ELF-1 (cell line): ENCODE measurements at places on chromosomes 13 and 19.

DNA sequence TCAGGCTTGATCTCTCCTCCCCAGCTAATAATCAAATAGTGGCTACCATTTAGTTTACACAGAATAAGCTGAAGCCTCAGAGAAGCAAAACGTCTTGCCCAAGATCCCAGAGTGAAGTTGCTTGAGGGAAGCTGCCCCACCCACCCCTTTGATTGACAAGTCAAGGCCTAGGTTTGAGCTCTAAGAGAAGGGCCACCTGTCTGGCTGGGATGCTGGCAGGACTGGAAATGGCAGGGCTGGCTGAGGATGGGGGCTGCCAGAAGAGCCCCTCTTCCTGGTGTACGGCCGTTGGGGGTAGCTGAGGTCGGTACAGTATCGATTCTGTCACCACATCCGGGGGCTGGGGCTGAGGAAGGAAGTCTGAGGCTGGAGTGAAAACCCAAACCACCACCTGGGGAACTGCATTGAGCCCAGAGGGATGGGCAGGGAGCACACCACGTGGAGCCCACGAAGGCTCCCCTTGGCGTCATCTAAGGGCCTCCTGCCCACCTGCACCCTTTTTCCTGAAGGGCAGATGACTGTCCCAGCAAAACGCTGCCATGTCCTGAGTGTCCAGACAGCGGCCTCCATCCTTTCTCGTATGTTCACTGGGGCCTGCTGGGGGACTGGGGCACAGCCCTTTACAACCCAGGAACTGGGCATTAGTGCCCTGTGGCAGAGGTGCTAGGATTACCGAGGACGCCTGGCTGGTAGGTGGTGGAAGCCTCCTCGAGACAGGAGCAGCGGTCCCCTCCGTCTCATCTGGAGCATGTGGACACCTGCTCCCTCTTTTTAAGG lies 1.4 kb upstream of the PRKD2 start:
- DNase-seq = no peak

GRCh38 chr19:7421941-7422744 lies 66.7 kb downstream of the PEX11G start:
- DNase-seq = peak; percentile 59

- DNase-seq = no peak
Observed at GRCh38 chr13:22562116-22562515, 618.7 kb upstream of the SGCG start.

GRCh38 chr19:40519352-40520322 lies 52.8 kb downstream of the SPTBN4 start:
- DNase-seq = peak; percentile 78

GRCh38 chr13:98992355-98992754 lies 14.5 kb upstream of the DOCK9 start:
- no peak for DNase-seq

- DNase-seq = no peak
Observed at GRCh38 chr19:14115756-14116155, 1.8 kb downstream of the PRKACA start.

DNA sequence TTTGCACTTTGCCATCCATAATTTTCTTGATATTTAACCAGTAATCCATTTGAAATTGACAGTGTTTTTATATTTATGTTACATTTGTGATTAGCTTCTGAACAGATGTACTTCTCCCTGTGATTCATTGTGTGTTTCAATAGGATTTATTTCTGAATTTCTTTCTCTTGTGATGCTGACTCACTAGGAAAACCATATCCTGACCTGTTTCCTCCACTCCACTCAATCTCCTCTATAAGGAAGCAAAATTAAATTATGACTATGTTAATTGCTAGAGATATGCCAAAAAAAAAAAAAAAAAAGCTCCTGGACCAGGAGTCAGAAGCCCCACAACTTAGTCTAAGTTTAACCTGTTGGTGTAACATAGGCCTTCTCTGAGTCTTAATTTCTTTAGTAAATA lies 614.6 kb upstream of the SPRY2 start:
- no peak for DNase-seq

DNA sequence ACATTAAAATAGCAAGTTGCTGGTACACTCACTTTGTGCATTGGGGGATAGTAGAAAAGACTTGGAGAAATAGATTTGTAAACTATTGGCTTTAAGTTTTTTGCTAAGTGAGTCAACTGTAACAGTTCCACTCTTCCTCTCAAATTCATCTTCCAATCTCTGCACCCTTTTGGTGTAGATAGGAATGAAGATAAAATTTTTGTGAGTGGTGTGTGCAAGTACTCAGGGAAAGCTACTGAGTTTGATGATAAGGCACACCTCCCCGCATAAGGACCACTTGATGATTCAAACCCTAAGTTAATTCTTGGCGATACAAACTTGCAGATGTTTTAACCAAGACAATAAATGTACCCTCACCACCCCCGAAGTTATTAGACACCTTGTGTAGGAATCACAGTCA lies 168.3 kb upstream of the SLITRK1 start:
- no peak for DNase-seq

- DNase-seq = peak; percentile 94
Observed at GRCh38 chr19:4327252-4327876, 11.3 kb downstream of the STAP2 start.

DNA sequence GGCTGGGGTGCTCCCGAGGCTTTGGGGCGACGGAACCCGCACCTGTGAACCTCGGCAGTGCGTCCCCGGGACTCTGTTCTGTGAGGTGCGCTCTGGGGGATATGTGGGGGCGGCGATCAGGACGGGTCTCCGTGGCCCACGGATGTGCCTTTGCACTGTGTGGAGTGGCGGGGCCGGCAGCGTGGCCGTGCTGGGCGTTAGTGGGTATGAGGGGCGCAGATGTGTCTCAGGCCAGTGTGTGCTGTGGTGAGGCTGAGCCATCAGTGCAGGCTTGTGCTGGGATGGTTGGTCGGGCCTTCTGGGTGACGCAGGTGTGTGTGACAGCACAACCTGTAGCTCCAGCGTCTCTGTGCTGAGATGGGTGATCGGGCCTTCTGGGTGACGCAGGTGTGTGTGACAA lies 16.9 kb downstream of the ZNF331 start:
- DNase-seq = no peak

DNA sequence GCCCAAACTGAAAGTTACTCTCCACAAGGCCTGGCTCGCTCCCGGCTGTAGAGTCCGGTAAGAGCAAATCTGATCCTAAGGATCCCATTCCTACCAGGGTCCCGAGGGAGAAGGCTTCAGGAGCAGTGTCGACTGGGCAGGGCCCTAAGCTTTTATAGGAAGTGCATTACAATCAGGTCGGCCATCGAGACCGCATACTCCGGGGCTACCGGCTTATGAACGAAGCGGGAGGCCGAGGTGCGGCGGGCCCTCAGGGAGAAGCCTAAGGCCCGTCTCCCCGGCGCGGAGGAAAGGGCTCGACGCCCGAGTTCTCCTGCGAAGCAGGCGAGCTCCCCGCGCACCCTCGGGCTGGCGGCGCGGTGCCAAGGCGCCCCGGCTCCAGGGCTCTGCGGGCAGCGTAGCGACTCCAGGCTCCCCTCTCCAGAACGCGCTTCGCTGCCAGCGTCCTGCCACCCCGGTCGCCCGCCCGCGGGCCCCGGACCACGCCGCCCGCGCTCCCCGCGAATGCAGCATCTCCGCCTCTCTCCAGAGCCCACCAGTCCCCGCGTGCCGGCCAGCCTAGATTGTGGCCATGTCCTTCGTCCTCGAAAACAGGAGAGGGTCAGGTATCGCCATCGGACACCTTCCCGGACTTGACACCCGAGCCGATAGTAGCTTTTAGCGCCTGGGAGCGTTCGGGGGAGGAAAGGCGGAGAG lies 1.4 kb downstream of the EFNB2 start:
- DNase-seq = peak; percentile 65

GRCh38 chr13:19592657-19593180 lies 31.4 kb upstream of the TPTE2 start:
- no peak for DNase-seq

GRCh38 chr13:51759240-51759639 lies 44.7 kb downstream of the DHRS12 start:
- DNase-seq = no peak

DNA sequence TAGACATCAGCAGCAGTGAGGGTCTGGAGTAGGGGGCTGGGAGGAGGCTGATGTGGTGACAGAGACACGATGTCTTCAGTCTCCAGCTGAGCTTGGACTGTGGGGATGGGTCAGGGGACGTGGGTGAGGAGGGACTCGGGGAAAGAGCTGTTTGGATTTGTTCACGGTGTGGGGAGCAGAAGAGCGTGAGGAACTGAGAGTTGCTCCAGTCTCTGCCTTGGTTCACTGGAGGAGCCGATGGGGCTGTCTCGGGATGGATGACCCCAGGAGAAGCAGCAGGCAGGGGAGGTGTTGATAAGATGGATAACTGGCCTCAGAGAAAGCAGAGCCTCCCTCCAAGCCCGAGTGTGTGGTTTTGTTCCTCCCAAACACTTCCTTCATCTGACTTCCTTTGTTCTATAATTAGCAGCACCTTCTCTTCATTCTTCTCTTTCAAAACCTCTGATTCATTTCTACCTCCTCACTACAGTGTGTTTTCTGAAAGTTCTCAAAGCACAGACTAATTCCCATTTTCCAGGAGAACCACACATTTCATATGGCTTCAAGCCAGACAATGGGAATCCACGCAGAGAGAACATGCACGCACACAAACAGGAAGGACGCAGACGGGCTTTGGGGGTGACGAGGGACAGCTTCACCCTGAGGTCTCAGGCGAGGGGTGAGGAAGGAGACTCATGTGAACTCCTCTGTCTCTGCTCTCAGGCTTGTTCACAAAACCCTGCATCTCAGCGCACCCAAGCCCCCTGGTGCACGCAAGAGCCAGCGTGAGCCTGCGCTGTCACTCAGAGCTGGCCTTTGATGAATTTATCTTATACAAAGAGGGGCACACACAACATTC lies 18.6 kb downstream of the LAIR2 start:
- no peak for DNase-seq

- no peak for DNase-seq
Observed at GRCh38 chr19:32813862-32814425, 55.6 kb downstream of the SLC7A9 start.

- DNase-seq = no peak
Observed at GRCh38 chr13:55869648-55870047, 1271.1 kb upstream of the PRR20A start.

- DNase-seq = no peak
Observed at GRCh38 chr13:28527629-28528028, 32.7 kb upstream of the FLT1 start.

DNA sequence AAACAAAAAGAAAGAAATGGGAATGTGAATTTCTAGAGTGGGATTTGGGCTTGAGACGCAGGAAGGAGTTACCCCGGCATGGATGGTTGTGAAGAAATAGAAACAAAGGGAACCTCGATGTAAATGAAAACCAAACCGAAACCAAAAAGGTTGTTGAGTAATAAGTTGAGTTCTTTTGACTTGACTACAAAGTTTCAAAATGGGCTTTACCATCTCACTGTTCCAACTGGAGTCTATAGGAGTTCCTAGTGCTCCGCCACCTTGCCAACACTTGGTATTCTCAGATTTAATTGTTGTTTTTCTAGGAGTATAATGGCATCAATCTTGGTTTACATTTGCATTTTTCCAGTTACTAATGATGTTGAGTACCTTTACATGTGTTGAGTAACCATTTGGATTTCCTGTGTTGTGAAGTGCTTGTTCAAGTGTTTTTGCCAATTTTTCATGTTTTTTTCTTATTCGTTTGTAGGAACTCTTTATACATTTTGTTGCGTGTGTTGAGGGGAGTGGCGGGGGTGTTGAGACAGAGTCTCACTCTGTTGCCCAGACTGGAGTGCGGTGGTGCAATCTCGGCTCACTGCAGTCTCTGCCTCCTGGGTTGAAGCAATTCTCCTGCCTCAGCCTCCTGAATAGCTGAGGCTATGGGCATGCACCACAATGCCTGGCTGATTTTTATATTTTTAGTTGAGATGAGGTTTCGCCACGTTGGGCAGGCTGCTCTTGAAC lies 9.2 kb downstream of the UBE2S start:
- DNase-seq = no peak

- DNase-seq = no peak
Observed at GRCh38 chr13:102609696-102610095, 12.9 kb downstream of the TPP2 start.

DNA sequence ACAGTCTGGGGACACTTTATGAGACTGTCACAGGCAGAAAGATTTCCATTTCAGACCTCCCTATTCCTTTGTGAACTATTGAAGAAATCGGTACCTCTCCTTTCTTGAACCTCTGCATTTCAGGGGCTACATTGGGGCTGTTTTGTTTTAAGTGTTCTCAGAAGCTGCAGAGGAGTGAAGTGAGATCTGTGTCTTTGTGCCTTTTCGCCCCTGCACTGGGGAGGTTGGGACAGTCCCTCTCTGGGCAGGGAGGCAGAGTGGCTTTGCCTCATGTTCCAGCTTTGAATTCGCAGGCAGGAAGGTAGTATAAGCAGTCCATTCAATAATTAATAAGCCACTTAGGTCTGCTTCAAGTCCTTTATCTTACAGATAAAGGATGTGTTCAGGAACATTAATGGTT lies 9.5 kb upstream of the AMER2 start:
- no peak for DNase-seq

- DNase-seq = peak; percentile 86
Observed at GRCh38 chr13:51148952-51149573, 38.0 kb upstream of the C13orf42 start.

DNA sequence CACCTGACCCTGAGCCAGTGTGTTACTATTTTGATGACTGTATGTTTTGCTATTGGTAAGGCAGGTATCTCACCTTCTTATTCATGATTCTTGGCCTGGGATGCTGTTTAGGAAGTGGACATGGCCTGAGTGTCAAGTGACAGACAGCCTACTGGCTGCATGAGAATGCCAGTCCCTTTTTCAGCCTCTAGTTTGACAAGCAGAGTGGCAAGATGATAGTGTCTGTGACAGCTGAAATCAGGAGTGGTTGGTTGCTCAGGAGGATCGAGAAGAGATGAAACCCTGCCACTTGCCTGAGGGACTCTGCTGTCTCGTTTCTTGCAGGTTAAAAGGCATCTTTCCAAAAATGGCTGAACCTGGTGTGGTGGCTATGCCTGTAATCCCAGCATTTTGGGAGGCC lies 7.1 kb upstream of the ELOF1 start:
- no peak for DNase-seq

- no peak for DNase-seq
Observed at GRCh38 chr19:1744822-1745563, 8.3 kb upstream of the ONECUT3 start.

GRCh38 chr19:3710265-3710812 lies 2.2 kb downstream of the TJP3 start:
- peak; percentile 63 for DNase-seq

DNA sequence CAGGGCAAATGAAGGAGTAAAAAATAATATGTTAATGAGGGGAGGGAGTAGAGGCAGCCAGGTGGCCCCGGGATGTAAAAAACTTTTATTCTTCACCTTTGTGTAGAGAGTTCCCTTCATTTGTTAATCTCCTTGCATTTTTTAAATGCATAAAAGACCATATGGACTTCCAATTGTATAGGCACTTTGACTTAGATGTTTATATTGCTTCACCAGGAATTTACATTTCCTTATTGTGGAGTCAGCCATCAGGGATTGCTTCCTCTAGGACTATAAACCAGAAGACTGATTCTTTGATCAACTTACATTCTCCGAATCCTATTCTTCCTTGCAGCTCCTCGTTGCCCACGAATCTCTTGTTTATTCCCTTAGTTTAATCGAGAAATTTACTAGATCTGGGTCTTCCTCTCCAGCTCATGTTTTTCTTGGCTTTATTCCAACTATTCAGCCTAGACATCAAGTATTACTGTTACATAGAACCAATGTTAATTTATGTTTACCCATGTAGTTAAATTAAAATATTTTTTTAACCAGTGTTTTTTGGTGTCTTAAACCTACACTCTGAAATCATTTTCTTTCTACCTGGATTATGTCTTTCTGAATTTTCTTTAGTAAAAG lies 1187.0 kb upstream of the SLC10A2 start:
- DNase-seq = no peak

GRCh38 chr19:1846517-1847204 lies 1.6 kb downstream of the REXO1 start:
- no peak for DNase-seq

GRCh38 chr13:94920578-94920977 lies 208.2 kb upstream of the SOX21 start:
- no peak for DNase-seq
